ENCODE measurements at places on chromosomes 3 and 15. TPM values are rescaled to one million over a fixed set of nuclear protein-coding genes. Genes with fewer than 3 reads are reported as not detected.

The IL12A gene
- 2.3 TPM for total RNA-seq

The GHSR gene
- 0.40 TPM for total RNA-seq

The NOX5 gene
- total RNA-seq, result 0.22 TPM

The CPN2 gene
- total RNA-seq, result not detected

DNA sequence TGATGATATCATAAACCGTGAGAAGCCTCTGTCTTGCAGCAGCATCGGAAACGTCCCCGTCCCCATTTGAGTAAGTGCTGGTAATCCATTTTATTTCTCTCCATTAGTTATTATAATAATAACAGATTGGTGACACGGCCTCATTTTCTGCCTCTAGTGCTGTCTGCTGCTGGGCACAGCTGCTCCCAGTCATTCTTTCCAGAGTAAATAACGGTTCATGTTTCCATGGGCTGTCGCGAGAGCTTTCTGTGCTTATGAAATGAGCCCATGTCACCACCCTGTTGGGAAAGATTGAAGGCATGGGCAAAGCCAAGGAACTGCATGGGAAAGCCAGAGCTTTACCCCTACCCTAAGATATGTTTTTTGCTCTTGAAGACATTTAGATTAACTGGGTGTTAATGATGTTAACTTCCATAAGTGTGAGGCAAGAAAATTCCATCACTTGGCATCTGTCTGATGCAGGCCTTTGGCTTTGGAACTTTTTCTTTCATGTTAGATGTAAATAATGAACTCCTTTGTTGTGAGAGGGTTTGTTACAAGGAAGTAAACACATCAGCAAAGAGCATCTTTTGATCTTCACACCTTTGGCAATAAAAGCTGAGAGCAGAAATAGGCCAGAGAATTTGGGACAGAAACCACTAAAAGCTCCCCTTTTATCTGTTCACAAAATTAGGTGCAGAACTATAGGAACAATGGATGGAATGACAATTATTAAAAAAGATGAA lies 141.8 kb downstream of the FILIP1L start:
- DNase-seq, result no peak

DNA sequence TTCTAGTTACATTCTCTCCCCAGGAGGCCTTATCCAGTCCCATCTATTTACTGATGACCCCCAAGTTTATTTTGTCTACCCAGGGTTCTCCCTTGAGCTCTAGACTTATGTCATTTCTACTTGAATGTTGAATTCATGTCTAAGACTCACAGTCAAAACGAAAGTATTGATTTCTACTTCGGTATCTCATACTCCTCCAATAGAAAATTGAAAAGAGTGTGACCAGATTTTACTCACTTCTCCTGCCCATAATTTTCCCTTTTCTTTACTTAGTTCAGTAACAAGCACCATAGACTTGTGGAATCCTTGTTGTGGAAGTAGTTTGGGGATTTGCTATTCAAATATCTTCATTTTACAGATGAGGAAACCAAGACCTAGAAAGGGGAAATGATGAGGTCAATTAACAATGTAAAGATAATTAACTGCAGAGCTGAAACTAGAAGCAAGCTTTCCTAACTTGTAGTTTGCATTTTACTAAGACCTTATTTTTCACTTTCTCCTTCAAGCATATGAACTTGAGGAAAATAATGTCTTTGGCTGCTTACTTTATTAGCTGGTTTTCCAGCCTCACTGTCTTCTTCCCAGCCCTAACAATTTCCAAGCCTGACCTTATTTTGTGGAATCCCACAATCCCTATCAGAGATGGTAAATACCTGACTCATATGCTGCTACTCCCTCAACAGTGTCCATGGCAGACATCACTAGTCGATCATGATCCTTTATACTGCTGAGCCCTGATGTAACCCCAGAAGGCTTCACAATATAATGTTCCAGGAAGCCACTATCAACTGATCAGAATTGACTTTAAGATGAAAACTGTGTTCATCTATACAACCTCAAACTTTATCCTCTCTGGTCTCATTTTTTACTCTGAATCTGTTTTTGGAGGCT lies 123.9 kb upstream of the AGBL1 start:
- DNase-seq, result no peak

DNA sequence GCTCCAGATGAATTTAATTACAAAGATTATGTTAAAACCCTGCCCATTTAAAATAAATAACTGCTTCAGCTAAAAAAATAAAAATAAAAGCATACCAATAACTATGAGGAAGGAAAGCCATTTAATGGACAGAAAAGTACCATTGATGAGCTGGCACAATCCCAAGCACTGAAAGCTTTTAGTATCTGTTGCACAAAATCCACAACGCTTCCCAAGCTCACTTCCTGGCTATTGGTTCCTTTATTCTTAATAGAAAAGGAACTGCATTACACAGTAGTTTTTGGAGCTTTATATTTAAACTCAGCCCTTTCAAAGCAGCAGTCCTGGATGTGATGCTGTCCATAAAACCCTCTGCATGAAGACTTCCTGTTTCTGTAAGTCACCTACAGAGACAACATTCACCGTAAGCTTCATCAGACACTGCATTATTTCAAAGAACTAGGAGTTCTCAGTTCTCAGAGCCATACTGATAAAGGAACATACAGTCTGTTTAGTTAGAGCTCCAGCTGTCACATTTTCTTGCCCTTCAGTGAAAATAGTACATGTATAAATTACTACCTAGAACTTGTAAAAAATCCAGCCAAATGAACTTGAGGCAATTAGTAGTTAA lies 81.5 kb downstream of the CSNK1G1 start:
- no peak for DNase-seq

Measured in spinal cord (tissue), 10 donors.